PC-9 (cell line): ENCODE measurements at places on chromosomes 6 and 20. TPM values are rescaled to one million over a fixed set of nuclear protein-coding genes. Genes with fewer than 3 reads are reported as not detected.
A peak's percentile ranks its signal among the peaks of the same experiment; 100 is the strongest.

ITCH gene
- total RNA-seq: 91.6 and 144 TPM in 2 replicates

FOXC1 gene
- total RNA-seq: 16.2 and 18.6 TPM in 2 replicates

AVP gene
- total RNA-seq: not detected in 2 replicates

GPR63 gene
- total RNA-seq: 1.3 and 1.9 TPM in 2 replicates

DNA sequence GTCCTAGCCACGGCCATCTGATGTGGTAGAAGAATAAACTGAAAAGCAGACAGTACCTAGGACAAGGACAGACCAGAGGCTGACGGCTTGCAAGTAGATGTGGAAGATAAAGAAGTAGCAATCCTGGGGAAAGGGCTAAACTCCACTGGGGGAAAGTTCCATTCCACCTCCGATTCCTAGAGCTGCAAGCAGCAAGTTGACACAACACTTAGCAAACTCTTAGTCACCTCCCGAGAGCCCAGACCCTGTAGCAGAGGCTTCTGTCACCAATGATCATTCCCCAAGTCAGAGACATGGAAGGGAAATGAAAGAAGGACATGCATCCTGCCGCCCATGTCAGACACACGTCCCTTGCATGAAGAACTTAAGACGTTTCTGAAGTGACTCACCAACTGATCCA is 99.2 kb upstream of the RPS6KA2 start:
- DNase-seq: no peak

FABP7 gene
- total RNA-seq: not detected in 2 replicates

IFNGR1 gene
- 17.9 and 19.5 TPM in 2 replicates for total RNA-seq

DNA sequence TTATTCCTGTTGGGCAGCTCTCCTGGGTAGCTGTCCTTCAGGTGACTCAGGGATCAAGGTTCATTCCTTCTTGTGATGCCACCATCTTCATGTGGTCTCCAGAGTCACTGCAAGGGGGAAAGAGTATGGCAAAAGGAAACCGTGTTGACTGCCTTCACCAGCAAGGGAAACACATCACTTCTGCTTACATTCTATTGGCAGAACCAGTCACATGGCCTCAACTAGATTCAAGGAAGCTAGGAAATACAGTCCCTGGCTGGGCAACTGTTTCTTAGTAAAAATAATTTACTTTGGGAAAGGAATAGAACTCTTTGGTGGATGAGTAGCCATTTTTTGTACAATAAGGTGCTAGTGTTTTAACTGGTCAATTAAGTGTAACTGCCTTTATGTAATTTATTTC is 5.3 kb downstream of the ANKRD6 start:
- DNase-seq: no peak

DNA sequence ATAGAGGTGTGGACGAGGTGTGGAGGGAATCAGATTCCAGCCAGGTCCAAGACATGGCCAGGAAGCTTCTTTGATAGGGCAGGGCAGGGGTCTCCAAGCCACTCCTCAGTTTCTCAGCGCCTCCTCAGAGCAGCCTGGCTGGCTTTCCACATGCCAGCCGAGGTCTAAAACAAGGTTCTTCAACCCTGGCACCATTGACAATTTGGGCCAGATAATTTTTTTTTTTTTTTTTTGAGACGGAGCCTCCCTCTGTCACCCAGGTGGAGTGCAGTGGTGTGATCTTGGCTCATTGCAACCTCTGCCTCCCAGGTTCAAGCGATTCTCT is 21.3 kb upstream of the CHMP4B start:
- DNase-seq: no peak

HAO1 gene
- not detected in 2 replicates for total RNA-seq

GRCh38 chr6:105431226-105431625 is 28.3 kb upstream of the PREP start:
- peak; percentile 58 for DNase-seq
